ENCODE measurements at places on chromosomes 7 and 10. TPM values are rescaled to one million over a fixed set of nuclear protein-coding genes. Genes with fewer than 3 reads are reported as not detected.

Gene HECW1
- total RNA-seq = not detected

Gene OPTN
- 40.8 TPM for total RNA-seq

Gene MEOX2
- total RNA-seq = not detected

Gene IGFBP1
- total RNA-seq = 4.6 TPM

Gene GNGT1
- not detected for total RNA-seq

Gene ZNF680
- 13.1 TPM for total RNA-seq

Gene VIPR2
- not detected for total RNA-seq

Gene FAM180A
- not detected for total RNA-seq

Gene TRIM56
- total RNA-seq = 9.4 TPM

Gene PON3
- not detected for total RNA-seq

Gene CCNJ
- 10.8 TPM for total RNA-seq

Data from epithelial cell of proximal tubule (primary cell).